ENCODE measurements at places on chromosomes 4 and X.
A peak's percentile ranks its signal among the peaks of the same experiment; 100 is the strongest.

DNA sequence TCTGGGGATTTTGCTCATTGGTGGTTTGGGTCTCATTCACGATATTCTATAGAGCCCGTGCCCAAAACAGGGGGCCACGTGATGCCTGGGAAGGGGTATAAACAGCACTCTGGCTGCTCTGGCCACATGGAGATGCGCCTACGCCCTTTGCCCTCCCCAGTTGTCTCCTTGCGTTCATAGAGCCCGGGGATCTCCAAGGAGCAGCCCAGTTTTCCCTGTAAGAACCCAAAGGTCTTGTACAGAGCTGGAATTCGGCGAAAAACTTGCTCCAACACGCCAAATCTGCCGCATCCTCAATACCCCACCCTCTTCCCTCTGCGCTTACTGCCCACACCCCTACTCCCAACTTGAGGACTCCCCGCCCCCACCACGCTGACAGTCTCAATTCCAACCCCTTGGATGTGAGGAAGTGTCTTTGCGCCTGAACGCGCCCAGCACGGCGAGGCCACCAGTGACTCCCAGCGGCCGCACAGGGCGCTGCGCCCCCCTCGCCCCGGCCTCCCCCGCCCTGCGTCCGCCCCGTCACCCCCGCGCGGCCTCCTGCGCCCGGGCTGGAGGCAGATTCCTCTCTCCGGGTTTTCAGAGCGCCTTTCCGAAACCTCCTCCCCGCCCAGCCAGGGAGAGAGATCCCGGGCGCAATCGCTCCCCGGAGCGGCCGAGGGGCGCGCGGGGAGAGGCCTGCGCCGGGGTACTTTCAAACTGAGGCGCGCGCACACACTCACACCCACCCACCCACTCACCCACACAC, at the start of gene NHS:
Gene NHS, plus strand, starts transcription at position 582 of the 748 bp plus-strand sequence. CDS start 558 bp downstream, outside the sequence.
- no peak for DNase-seq

GRCh38 chr4:85147481-85148076, 181.1 kb upstream of the WDFY3 start:
- peak; percentile 31 for DNase-seq

DNA sequence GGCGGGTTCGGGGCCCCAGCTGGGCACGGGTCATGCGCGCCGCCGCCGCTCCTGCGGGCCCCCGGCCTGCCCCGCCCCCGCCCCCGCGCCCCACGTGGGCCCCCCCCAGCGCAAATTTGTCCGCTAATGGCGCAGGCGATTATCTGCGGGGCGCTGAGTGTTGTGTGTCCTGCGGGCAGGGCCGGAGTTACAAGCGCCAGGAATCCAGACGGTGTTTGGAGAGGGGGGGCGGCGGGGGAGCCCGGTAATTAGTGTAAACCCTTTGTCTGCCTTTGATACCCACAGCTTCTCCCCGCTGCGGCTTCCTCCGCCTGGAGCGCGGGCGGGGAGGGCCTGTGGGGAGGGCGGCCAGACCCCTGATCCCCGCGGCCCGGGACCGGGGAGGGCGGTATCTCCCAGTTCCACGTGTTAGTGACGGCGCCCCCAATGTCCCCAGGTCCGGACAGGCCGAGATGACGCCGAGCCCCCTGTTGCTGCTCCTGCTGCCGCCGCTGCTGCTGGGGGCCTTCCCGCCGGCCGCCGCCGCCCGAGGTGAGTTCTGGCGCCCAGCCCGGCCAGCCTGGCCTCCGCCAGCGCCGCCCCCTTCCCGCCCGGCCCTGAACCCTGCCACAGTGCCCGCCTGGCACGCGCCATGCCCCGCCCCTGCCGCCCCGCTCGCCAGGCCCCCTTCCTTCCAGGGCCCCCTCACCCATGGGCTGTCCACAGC, 761 bp downstream of the FGFRL1 start:
- no peak for DNase-seq

- DNase-seq = no peak
These were observed 1877.2 kb downstream of the PCDH7 start for GRCh38 chr4:32597354-32597753.

DNA sequence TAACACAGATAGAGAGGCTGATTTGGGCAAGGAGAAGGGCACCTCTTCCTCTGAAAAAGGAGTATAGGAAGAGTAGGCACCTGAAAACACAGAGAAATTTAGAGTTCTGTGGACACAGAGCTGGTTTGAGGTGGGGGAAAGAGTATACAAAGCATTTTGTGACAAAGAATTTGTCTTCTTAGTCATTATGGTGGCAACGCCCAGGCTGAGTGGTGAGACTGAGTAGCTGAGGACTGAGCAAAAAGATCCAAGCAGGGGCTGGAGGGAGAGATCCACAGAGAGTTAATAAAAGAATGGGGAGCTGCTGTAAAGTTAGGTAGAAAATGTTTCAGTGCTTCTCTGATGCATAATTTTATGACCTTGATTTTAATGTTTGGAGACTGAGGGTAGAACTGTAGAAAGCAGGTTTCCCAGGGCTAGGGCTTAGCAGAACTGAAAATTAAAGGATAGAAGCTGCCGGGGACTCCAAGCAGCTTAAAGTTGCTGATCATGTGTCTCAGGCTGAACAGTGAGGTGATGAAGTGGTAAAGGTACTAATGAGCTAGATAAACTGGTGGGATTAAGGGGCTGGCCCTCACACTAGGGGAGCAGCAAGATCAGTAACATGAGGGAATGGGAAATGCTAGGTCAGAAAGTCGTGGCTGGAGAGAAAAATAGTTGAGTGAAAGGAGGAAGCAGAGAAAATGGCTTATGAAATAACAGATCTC, 118.9 kb downstream of the CEP44 start:
- DNase-seq = no peak
